Hepatocyte (in vitro differentiated cells): ENCODE measurements at places on chromosomes 3 and 15. TPM values are rescaled to one million over a fixed set of nuclear protein-coding genes. Genes with fewer than 3 reads are reported as not detected.

DNA sequence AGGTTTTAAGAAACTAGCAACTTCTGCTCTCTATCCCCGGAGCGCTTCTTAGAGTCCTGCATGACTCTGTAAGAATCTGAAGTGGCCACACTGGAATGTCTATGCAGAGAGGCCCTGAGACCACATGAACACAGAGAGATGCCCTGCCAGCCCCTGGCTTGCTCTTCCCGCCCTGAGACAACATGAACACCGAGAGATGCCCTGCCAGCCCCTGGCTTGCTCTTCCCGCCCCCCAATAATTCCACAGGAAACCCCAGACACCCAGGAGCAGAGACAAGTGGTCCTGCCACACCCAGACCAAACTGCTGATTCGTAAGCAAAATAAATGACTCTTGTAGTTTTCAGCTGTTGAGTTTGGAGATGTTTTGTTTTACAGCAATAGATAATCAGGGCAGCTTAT, 166.1 kb downstream of the OSBPL10 start:
- no peak for DNase-seq

GRCh38 chr15:47669221-47669620, 48.1 kb upstream of the SEMA6D start:
- DNase-seq = no peak

DNA sequence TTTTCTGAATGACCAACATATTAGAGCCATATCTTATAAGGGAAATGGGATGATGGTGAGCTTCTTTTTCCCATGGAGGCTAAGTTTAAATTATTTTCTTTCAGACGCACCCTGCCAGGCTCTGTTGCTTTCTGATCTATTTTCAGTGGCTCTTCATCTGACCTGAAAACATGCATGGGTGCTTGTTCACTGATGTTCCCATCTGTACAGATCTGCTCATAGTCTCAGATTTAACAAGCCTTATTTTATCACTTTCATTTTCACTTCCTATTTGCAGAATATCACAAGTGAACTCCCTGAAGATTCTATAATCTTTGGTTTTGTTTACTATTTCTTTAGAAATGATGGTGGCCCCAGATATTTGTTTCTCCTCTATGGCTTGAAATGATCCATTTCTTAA, 31.1 kb upstream of the SUCLG2 start:
- DNase-seq = no peak

Gene PTPRG
- 31.0 and 34.9 TPM in 2 replicates for total RNA-seq

- no peak for DNase-seq
These were observed 123.3 kb upstream of the CMC1 start for GRCh38 chr3:28118087-28118486.

GRCh38 chr15:100727291-100727851, 125.0 kb downstream of the ASB7 start:
- DNase-seq = no peak

DNA sequence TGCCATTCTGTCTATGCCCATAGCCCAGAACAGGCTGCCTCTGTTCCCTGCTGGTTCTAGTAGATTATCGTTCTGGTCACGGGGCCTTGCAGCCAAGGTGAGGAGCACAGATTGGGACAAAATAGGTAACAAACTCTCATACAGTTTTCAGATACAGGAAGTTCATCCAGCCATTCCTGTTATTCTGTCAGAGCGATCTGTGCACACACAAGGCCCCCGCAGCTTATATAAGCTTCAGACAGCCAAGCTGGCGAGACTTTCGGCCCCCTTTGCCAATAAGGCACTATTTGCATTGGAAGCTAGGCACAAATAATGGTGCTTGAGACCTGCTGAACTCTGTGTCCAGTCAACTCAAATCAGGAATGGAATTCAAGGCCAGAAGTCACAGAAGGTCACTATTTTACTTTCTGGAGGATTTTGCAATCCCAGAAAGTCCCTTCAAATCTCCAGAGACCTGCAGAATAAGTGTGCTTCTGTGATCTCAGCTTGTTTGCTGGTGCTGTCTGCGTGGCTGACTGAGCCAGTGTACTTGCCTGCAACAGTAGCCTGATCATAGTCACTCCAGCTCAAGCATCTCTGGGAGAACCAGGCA, 69.4 kb downstream of the BFSP2 start:
- DNase-seq = no peak

Gene COMMD2
- total RNA-seq = 39.0 and 39.7 TPM in 2 replicates

Gene ZNF106
- 39.0 and 44.5 TPM in 2 replicates for total RNA-seq

DNA sequence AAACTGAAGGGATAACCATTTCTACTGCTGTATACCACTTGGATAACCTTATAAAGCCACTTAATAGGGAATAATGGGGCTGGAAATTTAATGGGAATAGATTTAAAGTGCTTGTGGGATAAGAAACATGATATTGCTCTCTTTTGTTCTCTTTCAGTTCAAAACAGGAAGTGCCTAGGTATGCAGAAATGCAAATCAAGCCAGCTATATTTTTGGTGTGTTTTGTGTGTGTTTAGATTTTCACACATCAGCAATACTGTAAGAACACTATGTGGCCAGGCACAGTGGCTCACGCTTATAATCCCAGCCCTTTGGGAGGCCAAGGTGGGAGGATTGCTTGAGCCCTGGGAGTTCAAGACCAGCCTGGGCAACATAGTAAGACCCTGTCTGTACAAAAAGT, 442.3 kb upstream of the TPRG1 start:
- DNase-seq = no peak

Gene DGKG
- total RNA-seq = 1.8 TPM in 1 of 2 replicates, not detected in the other

- DNase-seq = no peak
These were observed 863 bp downstream of the PSMA4 start for GRCh38 chr15:78540871-78541743.

DNA sequence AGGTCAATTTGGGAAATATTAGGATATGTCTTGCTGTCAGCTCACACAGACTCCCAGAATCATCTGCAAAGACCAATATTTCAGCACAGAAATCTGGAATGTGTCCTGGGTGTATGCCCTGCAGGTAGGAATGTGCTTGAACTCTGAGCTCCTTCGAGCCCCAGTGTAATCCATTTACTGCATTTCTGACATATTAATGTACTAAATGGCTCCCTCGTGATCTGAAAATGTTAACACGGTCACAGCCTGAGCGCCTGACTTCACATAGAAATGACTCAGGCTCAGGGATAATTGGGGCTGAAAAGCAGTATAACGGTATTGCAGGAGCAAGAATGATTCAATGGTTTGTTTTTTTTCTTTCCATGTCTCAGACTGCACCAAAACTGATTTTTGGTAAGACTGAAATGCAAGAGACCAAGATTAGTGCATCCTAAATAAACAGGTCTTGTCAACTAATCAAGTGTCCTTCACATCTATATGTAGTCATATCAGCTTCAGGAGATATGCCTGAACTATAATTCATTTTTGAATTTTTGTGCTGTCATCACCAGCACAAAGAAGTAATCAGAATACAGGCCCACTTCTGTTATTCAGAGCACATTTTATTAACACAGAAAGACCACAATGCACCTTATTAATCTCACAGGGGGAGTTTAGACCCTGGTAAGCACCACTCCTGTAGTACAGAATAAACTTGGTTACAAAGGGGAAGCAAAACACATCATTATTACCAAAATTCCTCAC, 49.8 kb downstream of the DCLK3 start:
- peak; percentile 38 for DNase-seq

DNA sequence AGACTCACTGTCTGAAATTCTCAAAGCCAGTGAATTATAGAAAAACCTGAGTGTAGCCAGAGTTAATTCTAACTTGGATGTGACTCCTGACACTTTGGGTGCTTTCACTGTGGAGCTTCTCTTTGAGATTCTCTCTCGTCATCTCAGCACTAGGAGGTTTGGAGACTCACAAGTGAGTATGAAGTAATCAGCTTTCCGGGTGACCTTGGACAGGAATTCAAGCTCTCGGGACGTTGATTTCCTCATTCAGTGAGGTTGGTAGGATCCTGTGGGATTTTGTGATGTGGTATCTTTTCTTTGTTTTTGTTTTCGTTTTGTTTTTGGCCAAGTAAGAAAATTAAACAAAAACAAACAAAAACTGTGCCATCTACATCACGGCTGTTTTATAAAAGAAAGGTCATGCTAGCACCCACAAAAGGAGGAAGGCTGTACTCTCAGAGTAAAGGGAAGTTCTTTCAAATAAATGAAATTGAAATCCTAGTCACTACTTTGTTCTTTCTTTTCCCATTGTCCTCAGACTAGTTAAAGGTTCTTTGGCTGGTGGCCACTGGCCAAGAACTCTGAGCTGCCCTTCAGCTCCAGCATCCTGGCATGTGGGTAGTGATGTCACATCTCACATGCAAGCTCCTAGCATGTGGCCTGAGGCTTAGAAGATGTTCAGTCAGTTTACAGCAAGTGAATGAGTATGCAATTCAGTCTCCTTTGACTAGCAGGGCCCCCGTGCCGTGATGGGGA, 263.3 kb upstream of the TPM1 start:
- DNase-seq = no peak

DNA sequence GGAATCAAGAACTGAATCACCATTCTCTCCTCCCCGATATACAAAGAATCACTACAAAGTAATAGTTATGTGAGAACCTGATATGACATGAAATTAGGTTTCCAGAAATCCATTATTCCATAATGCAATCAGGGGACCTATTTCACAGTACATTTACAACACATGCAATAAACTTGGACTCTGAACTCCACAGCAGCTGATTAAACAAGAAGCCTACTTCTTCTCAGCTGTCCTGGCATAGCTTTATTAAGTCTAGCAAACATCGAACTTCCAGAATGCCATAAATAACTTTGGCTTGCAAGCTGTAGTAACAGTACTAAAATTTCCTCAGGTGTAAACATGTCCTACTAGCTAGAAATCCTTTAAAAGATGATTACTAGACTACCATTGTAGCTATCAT, 17.8 kb downstream of the PDCD10 start:
- peak; percentile 56 for DNase-seq

Gene ZNF620
- total RNA-seq = 4.4 and 5.4 TPM in 2 replicates

Gene CCDC54
- total RNA-seq = not detected in 2 replicates

DNA sequence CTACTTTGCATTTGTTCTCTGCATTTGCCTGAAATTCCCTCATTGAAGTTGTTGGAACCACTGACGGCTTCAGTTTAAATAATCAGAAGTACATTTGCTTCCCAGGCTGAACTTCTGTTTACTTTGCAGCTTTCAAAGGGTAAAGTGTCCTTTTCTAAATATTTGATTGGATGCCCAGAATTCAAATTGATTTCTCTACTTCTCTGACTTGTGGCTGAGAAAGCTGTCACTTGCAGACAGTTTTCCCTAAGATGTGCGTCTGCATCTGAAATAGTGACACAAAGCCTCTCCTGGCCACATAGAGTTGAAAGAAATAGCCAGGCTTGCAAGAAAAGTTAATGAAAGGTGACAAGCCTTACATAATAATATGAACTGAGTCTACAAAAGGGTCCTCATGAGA, 299.6 kb downstream of the THSD4 start:
- DNase-seq = no peak

GRCh38 chr3:8278448-8278847, 223.2 kb upstream of the LMCD1 start:
- no peak for DNase-seq

Gene SAMD7
- not detected in 2 replicates for total RNA-seq

GRCh38 chr3:74119221-74119620, 494.5 kb upstream of the PDZRN3 start:
- DNase-seq = no peak

DNA sequence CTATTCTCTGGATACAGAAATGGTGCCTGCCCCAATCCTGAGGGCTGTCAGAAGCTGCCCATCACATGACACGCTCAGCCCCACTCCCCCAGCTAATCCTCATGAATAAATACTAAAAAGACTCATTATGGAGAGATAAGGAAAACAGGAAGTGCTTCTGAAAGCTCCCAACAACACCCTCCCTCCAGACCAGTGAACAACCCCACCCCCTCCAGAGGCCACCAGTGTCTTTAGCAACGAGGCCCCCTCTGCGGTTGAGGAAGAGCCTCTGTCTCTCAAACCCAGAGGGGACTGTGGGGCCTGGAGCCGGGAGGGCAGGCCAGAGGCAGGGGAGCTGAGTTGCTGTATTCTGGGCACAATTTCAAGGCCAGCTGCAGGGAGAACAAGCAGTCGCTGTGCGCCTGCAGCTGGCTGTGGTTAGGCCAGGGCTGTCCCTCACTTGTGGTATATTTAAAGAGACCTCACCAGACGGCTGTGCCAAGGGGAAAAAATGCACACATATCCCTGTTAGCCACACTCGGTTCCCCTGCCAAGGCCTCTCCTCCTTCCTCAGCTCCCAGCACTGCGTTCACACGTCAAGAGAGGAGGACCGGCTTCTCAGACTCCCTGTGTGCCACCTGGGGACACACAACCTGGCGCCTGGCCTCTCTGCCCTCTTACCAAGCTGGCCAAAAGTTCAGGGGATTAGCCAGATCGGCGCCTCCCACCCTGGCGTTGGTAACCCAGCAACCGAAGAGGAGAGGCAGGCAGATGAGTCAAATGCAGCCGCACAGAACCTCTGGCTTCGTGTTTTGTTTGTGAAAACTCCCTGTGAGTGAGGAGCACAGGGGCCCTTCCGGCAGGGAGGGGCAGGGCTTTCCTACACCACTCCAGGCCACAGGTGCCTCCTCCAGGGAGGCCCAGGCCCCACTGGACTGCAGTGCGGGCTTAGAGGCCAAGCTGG, 101.2 kb upstream of the ETV5 start:
- DNase-seq = peak; percentile 68

DNA sequence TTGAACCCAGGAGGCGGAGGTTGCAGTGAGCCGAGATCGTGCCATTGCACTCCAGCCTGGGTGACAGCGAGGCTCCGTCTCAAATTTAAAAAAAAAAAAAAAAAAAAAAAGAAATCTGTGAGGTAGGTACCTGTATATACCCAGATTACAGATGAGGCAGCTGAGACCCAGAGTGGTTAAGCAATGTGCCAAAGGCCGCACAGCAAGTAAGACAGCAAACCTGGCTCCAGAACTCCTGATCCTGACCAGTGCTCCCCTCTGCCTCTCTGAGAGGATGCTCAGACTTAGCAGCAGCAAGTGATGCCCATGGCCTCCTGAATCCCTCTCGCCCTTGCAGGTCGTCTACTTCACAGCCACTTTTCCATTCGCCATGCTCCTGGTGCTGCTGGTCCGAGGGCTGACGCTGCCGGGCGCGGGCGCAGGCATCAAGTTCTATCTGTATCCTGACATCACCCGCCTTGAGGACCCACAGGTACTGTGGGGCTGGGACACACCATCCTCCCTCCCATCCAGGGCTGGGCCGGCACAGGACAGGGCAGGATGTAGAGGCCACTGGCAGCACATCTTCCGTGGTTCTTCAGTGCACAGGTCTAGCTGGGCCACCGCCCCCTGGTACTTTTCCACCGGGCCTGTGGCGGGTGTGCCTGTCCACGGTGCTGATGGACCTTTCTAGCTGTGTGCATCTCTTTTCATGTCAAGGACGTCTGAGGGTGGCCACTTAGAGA, 63.9 kb downstream of the SLC6A6 start:
- DNase-seq = no peak

GRCh38 chr3:196400331-196400730, 31.9 kb downstream of the UBXN7 start:
- DNase-seq = no peak

DNA sequence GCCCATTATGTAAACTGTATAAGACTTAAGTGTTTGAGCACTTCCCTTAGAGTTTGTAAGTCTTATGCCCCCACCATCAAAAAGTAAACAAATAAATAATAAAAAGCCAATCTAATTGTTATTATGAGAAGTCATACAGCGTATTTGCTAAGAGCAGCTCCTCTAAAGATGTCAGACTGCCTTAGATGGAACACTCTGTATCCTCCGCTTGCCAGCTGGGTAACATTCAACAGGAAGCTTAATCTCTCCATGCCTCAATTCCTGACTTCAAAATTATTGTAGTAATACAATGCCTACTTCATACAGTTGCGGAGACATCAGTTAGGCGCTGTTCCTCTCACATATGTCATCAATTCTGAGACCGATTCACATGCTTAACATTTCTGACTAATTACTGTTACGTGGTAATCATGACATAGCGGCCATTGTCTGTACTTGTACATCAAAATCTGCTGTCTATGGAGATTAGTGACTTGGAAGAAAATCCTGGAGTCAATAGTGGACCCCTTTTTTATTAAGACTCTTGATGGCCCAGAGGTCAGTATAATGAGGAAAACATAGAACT, 417.7 kb downstream of the LPP start:
- no peak for DNase-seq

Gene ENTPD3
- 1.7 and 2.2 TPM in 2 replicates for total RNA-seq
